Left ventricle myocardium superior (tissue), 1 donor: ENCODE measurements at places on chromosomes 11 and 22. TPM values are rescaled to one million over a fixed set of nuclear protein-coding genes. Genes with fewer than 3 reads are reported as not detected.

The DESI1 gene
- 53.6 TPM for total RNA-seq

The MS4A6A gene
- total RNA-seq = 49.3 TPM

The CREB3L1 gene
- total RNA-seq = 56.0 TPM

The TNNI2 gene
- not detected for total RNA-seq

The TRIM64C gene
- total RNA-seq = not detected

The GCAT gene
- total RNA-seq = 42.0 TPM

The GAL3ST3 gene
- total RNA-seq = 3.5 TPM

The CCDC188 gene
- total RNA-seq = 0.27 TPM

The SLC22A9 gene
- not detected for total RNA-seq
